NCI-H1436 treated with DMSO at 0.1 percent for 48 hours (cell line): ENCODE measurements at places on chromosomes 11 and 22.

DNA sequence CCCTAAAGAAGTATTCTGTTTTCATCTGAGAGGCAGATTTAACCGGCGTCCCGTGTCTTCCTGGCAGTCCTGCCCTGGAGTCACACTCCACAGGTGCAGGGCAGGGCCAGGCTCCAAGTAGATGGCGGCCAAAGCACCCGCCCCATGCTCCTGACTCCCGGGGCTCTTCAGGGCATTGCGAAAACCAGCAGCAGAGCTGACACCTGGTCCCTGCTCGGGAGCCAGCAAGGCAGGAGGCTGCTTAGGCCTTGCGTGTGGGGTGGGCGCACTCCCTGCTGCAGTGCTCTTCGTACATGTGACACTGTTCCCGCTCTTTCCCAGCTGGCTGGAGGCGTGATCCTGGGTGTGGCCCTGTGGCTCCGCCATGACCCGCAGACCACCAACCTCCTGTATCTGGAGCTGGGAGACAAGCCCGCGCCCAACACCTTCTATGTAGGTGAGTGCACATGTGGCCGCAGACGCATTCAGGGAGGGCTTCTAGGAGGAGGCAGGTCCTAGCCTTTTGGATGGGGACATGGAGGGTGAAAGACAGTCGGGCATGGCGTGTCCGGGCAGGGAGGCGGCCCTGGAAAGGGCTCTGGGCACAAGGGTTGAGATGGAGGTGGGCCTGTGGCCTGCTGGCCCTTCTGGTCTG, 10.3 kb upstream of the TSSC4 start:
- DNase-seq: no peak

DNA sequence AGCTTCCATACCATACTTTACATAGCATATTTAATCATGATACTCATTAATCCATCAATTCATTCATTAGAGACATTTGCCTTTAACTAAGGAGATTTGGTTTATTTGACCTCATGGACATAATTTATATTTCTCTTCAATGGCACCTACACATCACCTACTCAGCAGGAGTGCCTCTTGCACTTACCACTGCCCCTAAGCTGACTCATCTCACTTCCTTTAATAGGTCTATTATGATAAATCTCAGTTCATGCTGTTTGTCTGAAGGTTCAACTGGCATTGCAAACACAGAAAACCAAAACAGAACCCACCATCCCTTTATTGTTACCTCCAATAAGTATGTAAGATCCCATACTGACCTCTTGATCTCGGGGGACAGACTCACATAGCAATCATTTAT, 186.7 kb downstream of the LUZP2 start:
- no peak for DNase-seq

GRCh38 chr22:27113211-27113635, 455.8 kb downstream of the MIAT start:
- no peak for DNase-seq

DNA sequence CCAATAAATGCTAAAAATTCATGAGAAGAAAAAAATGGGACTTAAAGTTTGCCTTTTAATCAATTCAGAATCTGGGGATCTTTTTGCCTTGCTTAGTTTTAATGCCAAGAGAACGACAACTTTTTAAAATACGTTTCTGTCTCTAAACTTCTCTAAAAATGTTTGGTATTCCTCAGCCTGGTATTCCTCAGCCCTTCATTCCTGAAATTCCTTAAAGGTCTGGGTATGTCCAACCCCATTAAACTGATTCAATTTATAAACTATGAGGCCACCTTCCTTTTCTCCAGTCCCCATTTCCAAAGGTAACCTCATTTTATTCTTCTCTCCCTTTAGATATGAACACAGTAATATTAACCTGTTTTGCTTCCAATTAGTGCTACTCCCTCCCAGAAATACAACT, 16.6 kb downstream of the POLA2 start:
- no peak for DNase-seq

DNA sequence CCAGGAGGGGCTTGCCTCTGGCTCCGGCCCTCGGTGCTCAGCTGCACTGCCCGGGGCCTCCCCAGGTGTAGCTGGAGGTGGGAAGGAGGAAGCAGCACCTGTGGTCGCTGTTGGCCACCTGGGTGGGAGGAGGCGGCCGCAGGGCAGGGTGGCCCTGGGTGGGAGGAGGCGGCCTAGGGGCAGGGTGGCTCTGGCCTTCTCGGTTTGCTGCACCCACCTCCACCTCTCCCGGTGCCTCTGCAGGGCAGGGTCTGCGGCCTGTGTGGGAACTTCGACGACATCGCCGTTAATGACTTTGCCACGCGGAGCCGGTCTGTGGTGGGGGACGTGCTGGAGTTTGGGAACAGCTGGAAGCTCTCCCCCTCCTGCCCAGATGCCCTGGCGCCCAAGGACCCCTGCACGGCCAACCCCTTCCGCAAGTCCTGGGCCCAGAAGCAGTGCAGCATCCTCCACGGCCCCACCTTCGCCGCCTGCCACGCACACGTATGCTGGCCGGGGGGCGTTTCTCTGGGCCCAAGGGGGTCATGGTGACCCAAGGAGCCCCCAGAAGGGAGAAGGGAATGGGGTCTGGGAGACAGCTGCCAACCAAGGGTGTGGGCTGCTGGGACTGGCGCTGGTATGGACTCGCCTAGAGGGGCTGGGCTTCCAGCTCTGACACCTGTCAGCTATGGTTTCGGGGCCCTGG, 20.6 kb downstream of the MUC5AC start:
- no peak for DNase-seq

- DNase-seq: no peak
Measured at GRCh38 chr11:33268945-33269540, 11.9 kb downstream of the HIPK3 start.

DNA sequence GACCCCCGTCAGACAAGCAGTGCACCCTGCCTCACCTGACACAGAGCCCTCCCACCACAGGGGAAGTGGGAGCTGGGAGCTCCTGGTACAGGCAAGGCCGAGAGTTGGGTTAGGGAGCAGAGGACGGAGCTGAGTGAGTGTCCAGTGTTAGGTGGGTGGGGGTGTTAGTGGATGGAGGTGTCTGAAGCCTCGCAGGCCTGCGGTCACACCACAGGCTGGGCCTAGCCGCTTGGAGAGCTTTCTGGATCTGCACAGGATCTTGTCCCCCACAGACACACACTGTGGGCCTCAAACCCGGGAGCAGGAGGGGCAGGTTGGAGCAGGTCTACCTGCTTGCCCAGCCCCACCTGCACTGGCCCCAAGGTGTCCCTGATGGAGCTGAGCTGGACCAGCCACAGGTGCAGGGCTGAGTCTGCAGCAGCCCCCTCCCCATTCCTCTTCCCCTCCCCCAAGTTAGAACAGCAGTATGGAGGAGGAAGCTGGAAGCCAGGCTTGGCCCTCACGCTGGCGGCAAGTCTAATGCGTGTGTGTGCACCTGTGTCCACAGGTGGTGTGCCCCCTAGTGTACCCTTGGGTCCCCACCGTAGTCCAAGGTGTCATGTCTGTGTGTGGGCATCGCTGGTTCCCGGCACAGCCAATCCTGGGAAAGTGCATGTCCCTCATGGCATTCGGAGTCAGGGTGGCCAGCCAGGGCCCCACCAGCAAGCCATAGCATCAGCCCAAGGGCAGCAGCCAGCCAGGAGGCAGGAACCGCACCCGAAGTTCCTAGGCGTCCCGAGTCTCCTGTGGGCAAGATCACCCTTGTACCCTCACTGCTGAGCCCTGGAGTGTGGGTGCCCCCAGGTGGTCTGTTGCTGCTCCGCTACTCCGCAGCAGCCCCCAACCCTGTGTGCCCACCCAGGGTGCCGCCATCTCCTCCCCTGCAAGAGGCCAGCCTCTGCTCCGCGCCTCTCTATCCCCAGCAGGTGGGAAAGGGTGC, 2.0 kb upstream of the GATD1 start:
- no peak for DNase-seq

- DNase-seq: no peak
Measured at GRCh38 chr11:60098508-60098907, 10.0 kb downstream of the MS4A2 start.

- no peak for DNase-seq
Measured at GRCh38 chr11:6614446-6614845, 2.4 kb upstream of the TAF10 start.

- DNase-seq: no peak
Measured at GRCh38 chr11:38156495-38157146, 1558.6 kb upstream of the RAG2 start.

- no peak for DNase-seq
Measured at GRCh38 chr11:108196901-108197300, 25.5 kb downstream of the NPAT start.

DNA sequence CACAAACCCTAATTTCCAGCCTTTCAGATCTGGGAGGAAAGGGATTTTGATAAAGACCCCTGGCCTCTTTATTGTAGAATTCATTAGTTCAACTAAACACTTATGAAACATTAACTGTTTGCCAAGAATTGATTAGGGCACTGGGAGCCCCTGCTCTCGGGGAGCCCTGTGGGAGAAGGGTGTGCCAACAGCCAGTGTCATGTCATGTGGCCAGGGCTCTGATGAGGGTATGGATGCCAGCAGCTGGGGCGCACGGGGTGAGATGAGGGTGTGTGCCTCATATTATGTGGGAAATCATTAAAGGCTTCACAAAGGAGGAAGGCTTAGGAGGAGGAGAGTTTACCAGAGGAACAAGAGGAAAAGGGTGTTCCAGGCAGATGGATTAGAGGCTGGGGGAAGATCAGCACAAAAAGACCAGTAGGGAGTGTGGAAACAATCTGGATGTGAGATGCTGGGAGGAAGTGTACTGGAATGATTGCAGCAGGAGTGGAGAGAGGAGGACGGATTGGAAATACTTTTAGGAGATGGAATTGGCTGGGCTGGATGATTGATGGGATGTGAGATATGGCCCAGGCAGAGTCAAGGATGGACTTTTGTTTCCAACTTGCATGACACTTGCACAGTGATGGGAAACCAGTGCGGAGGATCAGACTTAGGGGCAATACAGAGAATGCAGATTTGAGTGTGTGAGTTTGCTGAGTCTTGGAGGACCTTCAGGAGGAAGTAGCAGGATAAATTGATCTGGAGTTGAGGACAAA, 137.8 kb downstream of the CSNK2A3 start:
- DNase-seq: no peak

- DNase-seq: no peak
Measured at GRCh38 chr11:12930850-12931249, 78.3 kb upstream of the RASSF10 start.

DNA sequence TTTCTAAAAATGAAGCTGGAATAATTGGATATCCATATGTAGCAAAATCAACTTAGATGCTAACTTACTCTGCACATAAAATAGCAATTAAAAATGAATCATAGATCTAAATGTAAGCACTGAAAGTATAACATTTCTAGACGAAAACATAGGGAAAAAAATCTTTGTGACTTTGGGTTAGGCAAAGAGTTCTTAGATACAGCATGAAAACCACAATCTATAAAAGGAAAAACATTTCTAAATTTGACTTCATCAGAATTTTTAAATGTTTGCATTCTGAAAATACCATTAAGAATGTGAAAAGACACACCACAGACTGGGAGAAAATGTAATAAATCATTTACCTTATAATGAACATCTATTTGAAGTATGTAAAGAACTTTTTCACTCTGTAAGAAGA, 128.8 kb downstream of the APIP start:
- DNase-seq: no peak

DNA sequence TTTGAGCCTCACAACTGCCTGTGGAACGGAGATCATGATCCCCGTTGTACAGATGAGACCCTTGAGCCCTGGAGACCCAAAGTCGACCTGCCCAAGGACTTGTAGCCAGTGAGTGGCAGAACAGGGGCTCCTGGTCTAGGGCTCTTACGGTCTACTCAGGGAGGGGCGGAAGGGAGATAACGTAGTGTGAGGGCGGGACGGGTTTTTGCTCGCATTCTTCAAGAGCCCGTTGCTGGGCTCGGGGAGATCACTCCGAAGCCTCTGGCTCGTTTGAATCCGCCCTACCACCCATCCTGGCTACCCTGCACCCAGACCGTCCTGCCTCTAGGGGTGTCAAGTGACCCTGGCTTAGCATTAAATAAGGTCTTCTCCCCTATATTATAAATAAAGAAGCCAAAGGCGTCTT, 639 bp downstream of the CRY2 start:
- DNase-seq: no peak
